Foreskin keratinocyte (primary cell): ENCODE measurements at places on chromosomes 12 and 14. TPM values are rescaled to one million over a fixed set of nuclear protein-coding genes. Genes with fewer than 3 reads are reported as not detected.

Gene SLC6A12
- not detected in 2 replicates for total RNA-seq

Gene ABHD12B
- total RNA-seq: not detected in 2 replicates

Gene KIF26A
- total RNA-seq: 1.3 and 2.0 TPM in 2 replicates

Gene DENND5B
- total RNA-seq: 5.4 and 5.5 TPM in 2 replicates

Gene GUCY2C
- total RNA-seq: not detected in 2 replicates

Gene TPH2
- total RNA-seq: not detected in 2 replicates

Gene CLEC2A
- total RNA-seq: not detected in 2 replicates

Gene VDR
- 33.4 and 33.6 TPM in 2 replicates for total RNA-seq

Gene ACOT4
- 1.1 and 1.2 TPM in 2 replicates for total RNA-seq

Gene KRT3
- not detected in 2 replicates for total RNA-seq

Gene NPFF
- total RNA-seq: not detected in 2 replicates

Gene KLHDC1
- total RNA-seq: 0.49 and 0.71 TPM in 2 replicates

Gene TESPA1
- total RNA-seq: not detected in 2 replicates

Gene FAR2
- 10.1 and 12.9 TPM in 2 replicates for total RNA-seq

Gene OR4K5
- not detected in 2 replicates for total RNA-seq

Gene ARHGEF40
- total RNA-seq: 13.6 and 20.7 TPM in 2 replicates

Gene HCAR2
- total RNA-seq: 2.2 TPM in 2 replicates

Gene DPF3
- total RNA-seq: 0.18 and 0.95 TPM in 2 replicates

Gene WDHD1
- 24.2 and 30.0 TPM in 2 replicates for total RNA-seq

Gene TRMT61A
- total RNA-seq: 12.0 and 14.1 TPM in 2 replicates

Gene CLEC1B
- not detected in 2 replicates for total RNA-seq

Gene DDX55
- 20.6 and 22.7 TPM in 2 replicates for total RNA-seq

Gene NR2C1
- total RNA-seq: 24.3 and 26.7 TPM in 2 replicates

Gene SLC8A3
- total RNA-seq: 0.04 TPM in 1 of 2 replicates, not detected in the other

Gene LBHD2
- not detected in 2 replicates for total RNA-seq

Gene PTHLH
- total RNA-seq: 301 and 338 TPM in 2 replicates

Gene TBC1D30
- total RNA-seq: 0.31 and 0.39 TPM in 2 replicates

Gene PAPLN
- total RNA-seq: 2.0 and 3.9 TPM in 2 replicates

Gene BCL2L14
- not detected in 2 replicates for total RNA-seq

Gene FAM90A1
- 0.28 and 0.41 TPM in 2 replicates for total RNA-seq

Gene CCDC197
- not detected in 2 replicates for total RNA-seq

Gene RND1
- total RNA-seq: 0.07 and 0.11 TPM in 2 replicates

Gene IL31
- not detected in 2 replicates for total RNA-seq

Gene POMT2
- total RNA-seq: 16.6 and 18.2 TPM in 2 replicates
